ENCODE measurements at places on chromosomes 6 and 20.

DNA sequence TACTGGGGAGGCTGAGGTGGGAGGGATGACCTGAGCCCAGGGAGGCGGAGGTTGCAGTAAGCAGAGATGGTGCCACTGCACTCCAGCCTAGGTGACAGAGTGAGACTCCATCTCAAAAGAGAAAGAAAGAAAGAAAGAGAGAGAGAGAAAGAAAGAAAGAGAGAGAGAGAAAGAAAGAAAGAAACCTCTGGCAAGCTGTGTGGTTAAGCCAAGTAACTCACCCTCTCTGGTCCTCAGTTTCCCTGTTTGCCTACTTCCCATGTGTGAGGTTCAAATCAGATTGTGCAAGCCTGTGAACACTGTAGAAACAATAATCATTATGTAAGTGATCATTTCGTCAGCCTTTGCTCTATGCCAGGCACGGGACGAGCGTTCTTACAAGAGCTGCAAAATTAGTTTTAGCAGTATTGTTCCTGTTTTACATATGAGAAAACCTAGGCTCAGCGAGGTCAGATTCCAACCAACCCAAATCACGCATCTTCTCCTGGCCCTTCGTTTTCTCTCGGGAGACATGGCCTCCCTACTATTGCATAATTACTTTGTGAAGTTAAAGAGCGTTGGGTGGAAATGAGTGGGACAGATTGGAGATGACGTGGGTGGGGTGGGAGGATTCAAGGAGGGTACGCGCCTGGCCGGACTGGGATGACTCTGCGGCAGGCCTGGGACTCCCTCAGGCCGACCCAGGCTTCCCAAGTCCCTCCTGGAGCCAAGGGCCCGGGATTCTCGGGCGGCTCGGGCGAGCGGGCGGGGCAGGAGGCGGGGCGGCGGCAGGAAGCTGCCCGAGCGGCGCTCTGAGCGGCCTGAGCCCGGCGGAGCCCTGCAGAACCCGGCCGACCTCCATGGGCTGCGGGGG, at the start of gene SNX21:
Gene SNX21, plus strand, starts transcription at position 770 of the 853 bp plus-strand sequence. CDS start 121 bp downstream, outside the sequence.
- peak; percentile 46 for DNase-seq

GRCh38 chr6:149317644-149318571, at the start of gene TAB2:
Gene TAB2 (plus strand): TSS chr6:149317712. CDS start chr6:149369998, 52,286 bp downstream.
- peak; percentile 81 for DNase-seq

DNA sequence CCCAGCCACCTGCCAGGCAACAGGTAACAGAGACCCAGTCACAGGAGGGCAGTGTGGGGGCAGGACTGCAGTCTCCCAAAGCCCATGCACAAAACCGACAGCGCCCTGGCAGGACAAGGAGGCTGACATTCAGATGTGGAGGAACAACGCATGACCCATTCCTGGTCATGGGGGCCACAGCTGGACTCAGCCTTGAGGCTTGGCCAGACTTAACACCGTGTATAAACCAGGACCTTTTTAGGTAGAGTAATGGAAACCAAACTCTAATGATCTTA, 8.1 kb downstream of the GFRA4 start:
- DNase-seq: no peak

DNA sequence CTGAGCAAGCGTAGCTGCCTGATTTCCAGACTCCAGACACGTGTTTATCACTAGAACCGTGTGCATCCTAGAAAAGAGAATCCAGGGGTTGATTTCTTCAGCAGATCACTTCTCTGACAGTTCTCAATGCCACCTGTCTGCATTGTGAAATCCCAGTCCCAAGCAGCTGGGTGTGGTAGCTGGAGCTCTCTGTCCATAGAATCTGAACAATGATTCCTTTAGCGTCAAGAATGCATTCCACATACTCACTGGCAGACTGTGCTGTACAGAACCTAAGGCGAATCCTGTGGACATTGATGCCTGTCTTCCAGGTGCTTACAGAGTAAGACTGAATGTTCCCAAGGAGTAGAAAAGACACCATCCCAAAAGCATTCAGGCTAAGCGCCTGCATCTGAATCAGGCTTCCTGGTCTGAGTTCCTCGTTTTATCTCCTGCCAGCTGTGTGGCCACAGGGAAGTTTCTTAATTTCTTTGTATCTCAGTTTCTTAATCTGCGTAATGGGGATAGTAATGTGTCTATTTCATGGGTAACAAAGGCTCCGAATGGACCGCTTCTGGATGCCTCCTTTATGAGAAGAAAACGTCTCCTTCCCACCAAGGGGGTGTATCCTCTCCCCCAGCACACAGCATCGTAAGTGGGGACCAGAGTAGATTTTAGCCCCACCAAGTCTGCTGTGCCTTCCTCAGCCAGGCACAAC, 10.4 kb upstream of the TRAF3IP2 start:
- no peak for DNase-seq

- DNase-seq: no peak
Measured at GRCh38 chr20:47318027-47318585, 38.4 kb downstream of the ZMYND8 start.

DNA sequence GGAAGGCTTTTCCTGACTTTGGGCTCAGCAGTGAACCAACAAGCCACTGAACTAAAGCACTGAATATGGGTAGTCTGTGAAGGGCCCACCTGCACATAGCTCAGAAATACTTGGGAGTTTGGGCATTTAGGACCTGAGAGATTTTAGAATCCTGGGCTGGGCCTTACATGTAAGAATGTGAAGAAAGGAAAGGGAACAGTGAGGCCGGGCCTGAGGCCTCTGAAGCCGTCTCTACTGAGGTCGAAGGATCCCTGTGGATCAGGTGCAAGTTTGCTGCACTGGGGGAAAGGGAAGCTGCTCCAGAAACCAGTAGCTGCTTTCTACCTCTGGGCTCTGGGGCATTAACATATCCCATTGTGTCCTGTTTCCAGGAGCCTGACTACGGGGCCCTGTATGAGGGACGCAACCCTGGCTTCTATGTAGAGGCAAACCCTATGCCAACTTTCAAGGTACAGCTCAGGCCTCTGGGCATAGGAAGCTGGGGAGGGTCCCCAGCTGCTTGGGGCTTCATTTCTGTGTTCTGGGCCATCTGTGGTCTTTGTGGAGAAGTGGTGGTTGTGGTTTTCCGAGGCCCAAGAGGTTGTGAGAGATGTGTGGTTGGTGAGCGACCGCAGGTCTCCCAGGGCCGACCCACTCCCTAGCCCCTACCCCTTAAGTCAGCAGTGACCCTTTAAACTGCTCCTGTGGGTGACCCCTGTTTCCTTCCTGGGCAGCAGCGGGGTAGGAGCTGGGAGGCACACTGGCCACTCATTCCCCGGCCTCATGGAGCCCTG, 30.3 kb downstream of the PLCG1 start:
- no peak for DNase-seq

DNA sequence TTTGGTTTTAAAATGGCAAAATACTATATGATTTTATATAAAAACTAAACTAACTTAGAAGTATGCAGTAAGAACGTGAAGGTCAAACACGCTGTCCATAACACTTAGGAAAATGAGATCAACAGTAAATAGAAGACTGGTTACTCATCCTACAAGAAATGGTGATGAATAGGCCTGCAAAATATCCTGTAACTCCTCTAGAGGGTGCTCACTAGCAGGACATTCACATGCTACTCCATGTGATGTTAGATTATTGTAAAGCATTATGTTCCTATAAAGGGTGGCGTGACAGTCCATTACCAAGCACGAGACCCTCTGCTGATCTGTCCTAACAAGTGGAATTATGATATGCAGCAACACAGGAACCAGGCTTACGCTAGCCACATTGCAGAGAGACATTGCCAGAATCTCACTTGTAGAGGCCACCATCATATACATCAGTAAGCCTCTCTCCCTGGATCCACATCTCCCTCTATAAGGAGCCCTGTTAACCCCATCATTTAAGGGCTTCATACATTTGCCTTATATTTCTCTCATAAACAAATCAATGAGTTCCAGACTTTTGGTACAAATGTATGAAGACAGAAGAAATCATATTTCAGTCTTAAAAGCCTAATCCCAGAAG, 18.0 kb upstream of the DEFB129 start:
- peak; percentile 17 for DNase-seq

GRCh38 chr20:59629141-59630045, 25.1 kb downstream of the PHACTR3 start:
- no peak for DNase-seq

DNA sequence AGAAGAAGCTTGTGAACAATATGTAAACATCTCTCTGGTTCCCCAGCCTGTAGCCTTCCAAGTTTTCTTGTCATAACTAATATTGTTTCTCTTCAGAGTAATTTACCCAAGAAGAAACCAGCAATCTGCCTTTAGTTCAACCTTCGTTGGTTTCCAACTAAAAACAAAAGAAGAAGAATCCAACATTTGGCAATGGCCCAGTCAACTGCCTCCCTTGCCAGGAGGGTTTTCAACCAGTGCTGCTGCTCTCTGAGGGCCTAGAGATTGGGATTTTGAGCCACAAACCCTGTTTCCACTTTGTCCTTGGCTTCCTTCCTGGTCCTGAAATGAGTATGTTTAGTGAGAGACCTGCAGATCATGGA, 395.8 kb upstream of the CNR1 start:
- no peak for DNase-seq

GRCh38 chr6:81169166-81169565, 583.3 kb downstream of the TENT5A start:
- no peak for DNase-seq

DNA sequence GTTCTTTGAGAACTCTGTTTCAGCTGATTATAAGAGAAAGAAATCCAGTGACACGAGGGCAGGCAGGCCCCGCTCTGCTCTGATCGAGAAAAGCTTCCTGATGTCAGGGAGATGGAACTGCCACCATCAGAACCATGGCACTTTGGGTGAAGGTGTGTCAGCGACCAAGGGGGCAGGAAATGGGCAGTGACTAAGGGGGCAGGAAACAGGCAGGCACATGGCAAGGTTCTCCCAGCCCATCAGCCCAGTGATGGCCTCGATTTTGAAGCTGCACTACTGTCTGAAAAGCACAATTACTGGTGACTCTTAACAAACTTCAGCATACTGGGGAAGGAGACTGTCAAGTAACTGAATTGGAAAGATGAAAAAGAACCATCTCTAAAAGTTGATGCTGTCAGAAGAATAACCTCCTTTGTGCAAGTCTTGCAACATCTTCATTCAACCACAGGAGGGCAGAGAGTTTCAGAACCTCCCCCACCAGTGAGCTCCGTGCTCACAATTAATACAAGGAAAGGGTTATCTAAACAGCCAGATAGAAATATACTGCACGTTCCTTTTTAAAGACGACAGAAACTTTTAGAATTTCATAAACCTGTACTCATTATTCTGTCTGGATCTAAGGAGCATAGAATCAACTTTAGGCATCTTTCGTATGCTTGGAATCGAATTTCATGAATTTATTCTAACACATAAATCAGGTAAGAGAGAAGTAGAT, 39.1 kb downstream of the TMX4 start:
- DNase-seq: no peak

DNA sequence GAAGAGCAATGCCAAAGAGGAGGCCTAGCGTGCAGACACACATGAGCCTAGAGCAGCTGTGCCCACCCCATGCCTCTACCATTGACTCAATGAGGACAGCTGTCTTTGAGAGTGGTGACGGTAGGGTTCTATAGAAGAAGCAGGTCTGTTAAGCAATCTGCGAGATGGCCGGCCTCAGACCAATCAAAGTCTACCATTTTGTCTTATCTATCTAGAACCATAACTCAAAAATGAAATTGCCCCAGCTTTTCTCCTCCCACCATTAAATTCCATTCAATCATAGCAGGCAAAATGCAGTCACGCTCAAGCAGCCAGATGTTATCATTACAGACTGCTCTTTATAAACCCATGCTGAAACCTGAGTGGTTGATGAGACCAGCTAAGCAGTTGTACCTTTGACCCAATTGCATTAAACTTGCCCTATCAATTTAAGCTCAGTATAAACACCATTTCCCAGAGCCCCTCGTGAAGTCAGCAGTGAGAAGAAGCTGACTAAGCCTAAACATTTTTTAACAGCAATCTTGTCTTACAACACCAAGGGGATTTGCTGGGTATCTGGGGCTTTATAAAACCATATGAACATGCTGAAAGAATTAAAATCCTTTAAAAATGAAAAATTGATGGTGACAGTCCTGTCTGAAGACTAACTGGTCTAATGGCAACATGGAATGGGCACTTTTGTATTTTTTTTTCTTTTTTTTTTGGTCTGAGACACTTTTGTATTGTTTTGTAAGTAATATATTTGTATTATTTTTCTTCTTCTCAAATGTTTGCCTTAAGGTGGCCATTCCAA, 57.5 kb downstream of the FOXC1 start:
- no peak for DNase-seq

DNA sequence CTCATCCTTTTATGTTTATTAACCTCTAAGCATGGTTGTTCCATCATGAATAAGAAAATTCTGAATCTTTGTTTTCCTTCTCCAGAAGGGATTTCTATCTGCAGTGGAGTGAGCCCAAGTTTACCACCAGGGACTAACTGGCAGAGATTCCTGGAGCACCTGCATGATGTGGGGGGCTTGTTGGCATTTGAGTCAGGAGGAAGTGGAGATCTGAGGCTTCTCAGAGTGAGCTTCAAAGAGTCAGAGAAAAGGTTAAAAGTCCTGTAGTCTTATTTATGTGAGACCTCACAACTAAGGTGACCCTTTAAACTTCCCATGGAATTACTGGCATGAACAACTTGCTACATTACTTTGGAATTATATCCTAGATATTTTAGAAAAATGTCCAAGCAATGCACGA, 138.1 kb upstream of the SLC24A3 start:
- no peak for DNase-seq

DNA sequence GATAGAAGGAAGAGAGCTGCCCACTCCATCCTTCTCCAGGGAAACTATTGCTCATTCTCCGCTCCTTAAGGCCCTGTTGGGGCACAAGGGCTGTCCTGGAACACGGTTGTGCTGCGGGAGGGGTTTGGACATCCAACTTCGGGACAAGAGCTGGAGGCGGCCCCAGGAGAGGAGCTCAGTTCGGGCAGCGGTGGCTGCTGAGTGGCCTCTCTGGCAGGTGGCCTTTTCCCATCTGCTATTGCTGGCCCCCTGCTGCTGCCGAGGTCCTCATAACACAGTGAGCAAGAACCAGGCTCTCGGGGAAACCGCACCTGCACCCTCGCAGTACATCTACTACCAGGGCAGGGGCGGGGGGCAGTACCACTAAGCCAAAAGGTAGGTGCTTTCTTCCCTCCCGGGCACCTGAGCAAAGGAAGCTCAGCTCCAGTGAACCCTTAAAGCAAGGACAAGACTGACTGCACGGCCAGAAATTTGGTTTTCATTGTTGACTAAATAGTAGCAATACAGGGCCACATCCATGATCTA, 63.7 kb downstream of the PSMG4 start:
- DNase-seq: no peak

DNA sequence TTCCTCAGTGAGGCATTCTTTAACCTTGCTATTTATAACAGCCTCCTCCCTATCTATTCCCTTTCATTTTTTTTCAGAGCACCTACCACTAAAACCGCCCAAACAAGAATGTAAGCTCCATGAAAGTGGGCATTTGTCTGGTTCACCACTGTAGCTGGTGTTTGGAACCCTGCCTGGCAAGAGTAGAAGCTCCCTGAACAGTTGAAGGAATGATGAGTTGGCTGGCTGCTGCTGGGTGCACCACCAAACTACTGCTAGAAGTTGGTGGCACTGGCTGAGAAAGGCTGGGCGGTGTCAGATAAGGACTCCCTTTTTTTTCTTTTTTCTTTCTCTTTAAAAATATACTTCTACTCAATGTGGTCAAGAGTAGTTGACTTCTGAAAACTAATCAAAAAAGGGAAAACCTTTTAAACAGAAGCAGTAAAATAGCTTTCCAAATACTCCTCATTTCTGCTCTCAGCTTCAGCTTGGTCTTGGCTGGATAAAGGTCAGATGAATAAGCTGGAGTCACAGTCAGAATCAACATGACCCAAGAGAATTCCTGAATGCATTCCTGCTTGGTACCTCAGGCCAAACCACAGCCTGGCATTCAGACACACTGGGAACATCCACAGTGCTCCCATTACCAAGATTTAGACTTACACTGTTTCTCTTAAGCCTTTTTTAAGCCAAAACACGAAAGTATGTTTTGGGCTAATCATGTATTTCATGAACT, 38.0 kb downstream of the RTN4IP1 start:
- no peak for DNase-seq

- no peak for DNase-seq
Measured at GRCh38 chr20:55974491-55975202, 30.7 kb downstream of the CBLN4 start.

All from stimulated activated CD4-positive, alpha-beta T cell treated with anti-CD3 and anti-CD28 coated beads, Interleukin-2, amount 100 ng/mL, for 24 hours (primary cell).